Vagina (tissue), 2 donors: ENCODE measurements at places on chromosomes 4 and X.

DNA sequence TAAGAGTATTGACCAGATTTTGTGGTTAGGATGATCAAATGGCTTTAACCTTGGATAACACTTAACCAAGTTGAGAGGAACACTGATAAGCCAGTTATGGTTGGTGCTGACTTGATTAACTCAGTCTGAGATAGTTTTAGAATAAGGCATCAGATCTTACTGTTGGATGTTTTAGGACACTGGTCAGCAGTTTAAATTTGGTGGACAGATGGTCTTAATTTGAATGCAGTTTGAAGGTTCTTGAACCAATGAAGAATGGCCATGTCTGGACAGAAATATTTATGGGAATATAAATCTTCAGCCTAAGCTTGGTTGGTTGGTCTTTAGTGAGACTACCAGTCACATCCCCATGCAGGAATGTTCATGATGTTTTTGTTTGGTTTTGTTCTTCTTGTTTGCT, 2.6 kb upstream of the GIMD1 start:
- no peak for DNase-seq

DNA sequence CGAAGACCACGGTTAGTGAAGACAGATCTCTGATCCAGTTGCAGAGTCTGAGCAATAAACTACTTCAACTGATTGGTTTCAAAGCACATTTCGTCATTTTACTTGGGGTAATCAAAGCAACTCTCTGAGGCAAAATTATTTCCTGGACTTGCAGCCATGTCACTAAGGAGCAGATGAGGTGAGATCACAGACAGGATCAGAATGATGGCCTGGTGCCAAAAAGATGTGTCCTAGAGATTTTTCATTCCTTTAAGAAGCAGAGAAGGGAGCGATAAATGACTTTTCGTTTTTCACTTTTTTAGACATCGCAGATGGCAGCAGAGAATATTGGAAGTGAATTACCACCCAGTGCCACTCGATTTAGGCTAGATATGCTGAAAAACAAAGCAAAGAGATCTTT, 83.9 kb downstream of the PTTG2 start:
- DNase-seq: no peak

- no peak for DNase-seq
Observed at GRCh38 chr4:181756451-181757095, 486.6 kb upstream of the TENM3 start.

- no peak for DNase-seq
Observed at GRCh38 chrX:39440799-39441284, 639.6 kb downstream of the MID1IP1 start.

DNA sequence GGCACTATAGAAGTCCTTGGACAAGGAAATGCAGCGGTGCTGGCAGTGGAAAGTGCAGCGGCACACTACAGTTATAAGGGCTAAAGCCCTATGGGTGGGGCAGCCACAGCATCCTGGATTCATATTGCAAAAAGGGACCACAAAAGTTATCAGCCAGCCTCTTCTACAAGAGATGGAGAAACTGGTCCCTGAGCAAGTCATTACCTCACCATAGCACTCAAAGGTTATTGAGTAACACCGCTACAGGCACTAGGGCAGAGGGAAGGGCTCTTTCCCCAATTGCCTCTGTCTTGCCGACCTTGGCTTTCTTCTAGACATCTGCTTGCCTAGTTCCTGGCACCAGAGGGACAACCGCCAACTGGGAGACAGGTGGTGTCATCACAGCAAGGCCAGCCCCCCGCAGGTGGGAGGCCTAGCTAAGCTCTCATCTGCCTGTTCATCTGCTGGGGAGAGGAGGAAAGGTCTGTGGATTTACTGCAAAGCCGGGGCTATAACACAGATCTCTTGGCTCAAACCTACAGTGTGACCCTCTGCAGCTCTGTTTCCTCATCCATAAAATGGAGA, 600.0 kb downstream of the BCOR start:
- DNase-seq: no peak

GRCh38 chr4:110108422-110108821, 90.0 kb downstream of the ELOVL6 start:
- DNase-seq: no peak

DNA sequence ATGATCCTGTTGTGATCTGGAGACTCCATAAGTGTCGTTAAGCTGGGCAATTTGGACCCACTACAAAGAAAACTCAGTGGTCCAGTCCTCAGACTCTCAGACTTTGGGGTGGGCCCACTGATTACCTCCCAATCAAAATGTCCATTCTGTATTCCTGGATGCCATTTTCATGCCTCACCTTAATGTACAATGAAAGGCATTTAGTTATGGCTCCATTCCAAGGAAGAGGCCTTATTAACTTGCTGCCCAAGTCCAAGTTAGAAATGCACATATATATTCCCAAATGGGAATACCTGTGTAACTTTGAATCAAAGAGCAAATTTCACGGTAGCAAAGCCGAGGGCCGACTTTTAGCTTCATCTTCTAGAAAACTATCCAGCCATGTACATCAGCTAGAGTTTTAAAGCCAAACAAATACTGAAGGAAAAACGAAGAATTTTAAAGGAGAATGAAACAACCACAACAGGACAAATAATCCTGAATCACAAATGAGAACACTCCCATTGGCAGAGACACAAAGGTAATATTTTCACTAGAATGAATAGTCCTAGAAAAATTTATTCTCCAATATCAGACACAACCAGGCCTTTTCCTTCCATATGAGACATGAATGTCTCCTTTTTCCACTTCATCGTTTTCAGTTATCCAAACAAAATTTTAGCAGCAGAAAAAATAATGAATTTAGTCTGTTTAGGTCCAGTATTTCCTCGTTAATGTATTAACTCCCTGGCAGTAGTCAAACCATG, 63.7 kb upstream of the HHIP start:
- no peak for DNase-seq

- no peak for DNase-seq
Observed at GRCh38 chrX:75784680-75785491, at the start of gene MAGEE2. Gene MAGEE2, minus strand, starts transcription at chrX:75785254. Its CDS starts 203 bp downstream, at chrX:75785051.

- DNase-seq: no peak
Observed at GRCh38 chr4:184612074-184612473, 37.2 kb downstream of the CASP3 start.

DNA sequence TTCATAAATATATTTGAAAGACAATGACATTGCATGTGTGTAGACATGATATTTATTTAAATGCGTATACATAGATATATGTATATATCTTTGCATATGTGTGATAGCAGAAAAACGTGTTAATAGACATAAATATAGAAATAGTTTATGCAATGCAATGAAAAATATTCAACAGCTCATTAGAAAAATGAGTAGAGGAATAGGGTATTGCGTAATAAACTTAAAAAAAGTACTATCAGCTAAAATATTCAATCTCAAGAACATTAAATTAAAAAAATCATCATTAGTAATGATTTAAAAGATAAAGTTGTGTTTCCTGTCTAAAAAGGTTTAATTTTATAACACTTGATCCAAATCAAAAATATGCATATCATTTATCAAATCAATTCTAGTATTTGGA, 2101.5 kb upstream of the TENM3 start:
- no peak for DNase-seq

- DNase-seq: no peak
Observed at GRCh38 chr4:147136310-147136709, 190.6 kb upstream of the TTC29 start.

- DNase-seq: no peak
Observed at GRCh38 chr4:108072300-108072699, 82.6 kb downstream of the HADH start.

- DNase-seq: no peak
Observed at GRCh38 chrX:10484683-10485247, 135.6 kb downstream of the MID1 start.

- DNase-seq: no peak
Observed at GRCh38 chr4:13988353-13989305, 361.1 kb upstream of the BOD1L1 start.

GRCh38 chrX:36957425-36958328, 50.5 kb upstream of the FAM47C start:
- DNase-seq: no peak

DNA sequence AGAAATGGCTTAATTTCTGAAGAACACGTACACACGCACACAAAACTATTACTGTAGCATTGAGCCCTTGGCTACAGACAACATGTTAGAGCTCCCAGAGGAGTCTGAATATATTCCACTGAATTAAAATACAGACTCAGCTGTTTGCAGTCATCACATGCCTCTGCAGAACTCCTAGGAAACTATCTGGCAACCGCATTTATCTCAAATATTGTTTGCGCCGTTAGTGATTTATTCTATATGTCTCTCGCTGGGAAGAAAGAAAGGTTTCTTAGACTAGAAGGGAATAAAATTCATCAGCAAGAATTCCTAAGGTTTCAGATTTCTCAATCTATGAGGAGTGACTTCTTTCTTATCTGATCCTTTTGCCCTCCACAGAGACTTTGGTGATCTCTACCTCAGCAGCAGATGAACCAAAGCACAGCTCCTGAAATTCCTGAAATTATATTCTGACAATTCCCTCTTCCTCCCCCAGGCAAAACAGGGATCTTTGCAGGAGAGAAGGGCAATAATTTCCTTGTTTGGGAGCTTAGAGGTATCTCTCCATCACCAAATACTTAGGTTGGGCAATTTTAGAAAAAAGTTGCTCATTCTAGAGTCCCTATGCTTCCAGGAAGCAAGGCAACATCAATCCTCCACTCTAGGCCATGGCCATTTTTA, 199.2 kb downstream of the APBB2 start:
- DNase-seq: no peak

DNA sequence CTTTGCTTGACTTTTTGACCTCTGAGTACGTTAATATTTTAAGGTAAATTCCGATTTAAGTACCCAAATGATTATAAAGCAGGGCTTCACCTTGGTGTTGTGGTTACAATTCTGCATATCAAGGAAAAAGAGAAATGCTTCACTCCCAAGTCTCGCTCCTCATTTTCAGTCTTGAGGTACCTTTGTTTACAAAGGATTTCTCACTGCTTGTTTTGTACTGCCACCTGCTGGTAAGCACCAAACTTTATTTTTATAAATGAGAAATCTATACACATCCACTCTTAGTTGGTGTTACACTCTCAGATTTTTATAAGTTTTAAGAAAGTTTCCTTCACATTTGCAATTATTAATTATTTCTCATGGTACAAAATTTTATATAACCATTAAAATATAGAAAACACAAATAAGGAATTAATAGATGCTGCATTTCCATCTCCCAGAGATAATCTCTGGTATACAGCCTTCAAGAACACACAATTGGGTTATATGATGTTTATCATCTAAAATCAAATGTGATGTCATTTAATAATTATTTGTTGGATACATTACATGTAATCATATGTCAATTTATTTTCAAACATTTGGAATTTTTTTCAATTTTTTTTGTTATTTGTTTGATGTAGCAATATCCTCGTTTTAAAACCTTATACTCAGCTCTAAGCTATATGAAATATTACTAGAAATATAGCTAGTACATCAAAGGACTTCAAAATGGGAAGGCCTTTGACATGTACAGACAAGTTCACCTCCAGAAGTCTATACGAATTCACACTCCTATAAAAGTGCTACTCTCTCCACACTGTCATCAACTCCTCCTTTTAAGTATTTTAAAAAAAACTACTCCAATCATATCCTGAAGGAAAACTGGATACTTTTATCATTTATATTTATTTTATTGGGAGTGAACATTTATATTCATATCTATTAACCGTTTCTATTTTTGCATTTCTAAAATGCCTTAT, 179.9 kb downstream of the KCNIP4 start:
- no peak for DNase-seq

DNA sequence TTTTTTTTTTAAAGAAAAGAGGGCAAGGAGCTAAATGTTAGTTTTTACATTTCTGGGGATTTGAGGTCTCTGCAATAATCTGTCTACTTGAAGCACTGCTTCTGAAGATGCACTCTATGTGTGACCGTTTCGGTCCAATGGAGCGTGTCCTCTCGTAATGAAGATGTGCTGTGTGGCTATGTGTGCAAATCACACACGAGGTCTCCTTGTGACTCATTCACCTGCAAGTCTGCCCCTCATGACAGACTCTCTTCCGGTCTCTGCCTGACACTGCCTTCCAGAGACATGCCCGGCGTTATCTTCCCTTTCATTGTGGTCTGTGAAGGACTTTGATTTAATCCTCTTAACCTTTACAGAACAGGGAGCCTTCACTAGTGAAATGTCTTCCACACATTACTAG, 84.3 kb downstream of the TRAM1L1 start:
- DNase-seq: no peak

- DNase-seq: no peak
Observed at GRCh38 chr4:85166318-85166717, 199.8 kb upstream of the WDFY3 start.

- DNase-seq: no peak
Observed at GRCh38 chr4:67103001-67103747, 442.1 kb downstream of the CENPC start.

DNA sequence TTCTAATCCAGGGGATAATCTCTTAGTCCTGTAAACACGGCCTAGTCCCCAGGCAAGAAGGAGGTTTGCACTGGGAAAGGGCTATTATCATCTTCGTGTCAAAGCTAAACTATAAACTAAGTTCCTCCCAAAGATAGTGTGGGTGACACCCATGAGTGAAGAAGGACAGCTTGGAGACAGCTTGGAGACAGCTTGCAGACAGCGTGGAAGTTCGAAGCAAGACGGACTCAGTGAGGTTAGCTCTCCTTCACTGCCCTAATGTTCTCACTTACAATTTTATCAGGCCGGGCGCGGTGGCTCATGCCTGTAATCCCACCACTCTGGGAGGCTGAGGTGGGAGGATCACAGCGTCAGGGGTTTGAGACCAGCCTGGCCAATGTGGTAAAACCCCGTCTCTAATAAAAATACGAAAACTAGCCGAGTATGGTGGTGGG, 19.2 kb upstream of the PLCXD1 start:
- DNase-seq: no peak

GRCh38 chrX:7514871-7515599, 327.9 kb upstream of the VCX start:
- DNase-seq: no peak

DNA sequence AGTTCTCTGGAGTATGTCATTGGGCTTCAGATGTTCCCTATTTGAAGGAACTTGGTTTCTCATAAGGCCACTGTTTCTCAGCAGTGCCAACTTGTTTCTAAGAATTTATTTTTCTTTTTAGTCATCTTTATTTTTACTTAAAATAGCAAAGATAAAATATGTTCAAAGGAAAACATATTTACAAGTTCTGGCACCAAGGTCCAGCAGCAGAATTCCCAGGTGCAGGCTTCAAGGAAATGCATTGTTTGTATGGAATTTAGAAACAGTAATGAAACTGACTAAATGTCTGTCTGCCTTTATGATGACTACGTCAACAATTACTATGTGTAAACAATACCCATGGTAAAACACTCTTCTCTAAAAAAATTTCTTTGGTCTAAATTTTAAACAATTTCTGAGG, 109.6 kb downstream of the IL15 start:
- DNase-seq: no peak
